ENCODE measurements at places on chromosomes 11 and 22.

GRCh38 chr11:66719111-66719872, 9.7 kb downstream of the SPTBN2 start:
- DNase-seq = no peak

GRCh38 chr11:121214861-121215260, 77.7 kb upstream of the SC5D start:
- no peak for DNase-seq

DNA sequence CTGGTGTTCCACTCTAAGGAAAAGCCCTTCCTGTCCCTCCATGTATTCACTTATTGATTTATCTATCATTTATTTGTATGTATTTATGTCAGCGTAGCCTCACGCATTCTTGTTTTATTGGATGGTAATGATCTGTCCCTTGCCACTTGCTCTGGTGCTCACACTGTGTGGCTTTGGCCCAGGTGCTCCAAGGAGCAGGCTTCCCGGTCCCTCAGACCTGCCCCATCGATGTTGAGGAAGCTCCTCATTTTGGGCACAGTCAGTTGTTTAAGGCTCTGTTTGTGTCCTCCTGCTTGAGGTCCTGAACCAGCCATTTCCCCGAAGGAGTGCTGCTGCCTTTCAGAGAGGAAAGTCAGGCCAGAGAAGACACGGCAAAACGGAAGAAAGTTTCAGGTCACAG, 1485.4 kb downstream of the TBC1D22A start:
- no peak for DNase-seq

GRCh38 chr11:103903621-103904323, 132.7 kb upstream of the DDI1 start:
- no peak for DNase-seq

GRCh38 chr11:70772950-70773349, 374.6 kb downstream of the CTTN start:
- DNase-seq = no peak

- no peak for DNase-seq
Measured at GRCh38 chr11:36229091-36229705, 60.0 kb downstream of the COMMD9 start.

GRCh38 chr11:119618208-119618909, 110.6 kb downstream of the NECTIN1 start:
- no peak for DNase-seq

GRCh38 chr11:3953327-3953726, 97.9 kb downstream of the STIM1 start:
- no peak for DNase-seq

DNA sequence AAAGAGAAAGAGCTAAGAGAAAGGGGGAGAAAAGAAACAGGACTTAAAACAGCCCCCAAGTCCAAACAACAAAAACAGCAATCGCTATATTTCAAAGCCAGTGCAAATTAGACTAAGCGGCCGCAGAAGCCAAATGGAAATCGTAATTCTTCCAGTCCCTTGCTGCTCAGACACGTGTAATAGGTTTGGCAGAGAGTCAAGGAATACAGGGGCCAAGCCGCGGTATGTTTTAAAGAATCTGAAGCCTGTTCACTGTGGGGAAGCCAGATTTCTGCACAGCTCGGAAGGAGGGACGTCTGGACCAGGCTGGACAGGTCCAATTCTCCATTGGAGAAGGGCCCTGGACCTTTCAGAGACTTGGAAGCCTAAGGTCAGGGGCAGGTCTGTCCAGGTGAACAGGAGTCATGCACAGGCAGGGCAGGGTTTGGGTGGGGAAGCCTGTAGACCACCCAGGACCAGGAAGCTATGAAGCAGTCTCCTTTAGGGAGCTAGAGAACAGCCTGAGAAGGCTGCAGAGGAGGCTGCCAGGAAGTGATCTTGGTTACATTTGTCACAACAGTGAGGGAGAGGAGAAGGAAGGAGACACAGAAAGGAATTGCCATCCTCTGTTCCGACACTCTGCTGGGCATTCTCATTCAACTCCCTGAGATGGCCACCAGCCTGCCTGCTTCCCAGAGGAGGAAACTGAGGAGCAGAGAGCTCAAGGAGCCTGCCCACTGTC, 265.5 kb upstream of the ISX start:
- DNase-seq = no peak

GRCh38 chr22:45704648-45705047, 33.0 kb downstream of the ATXN10 start:
- DNase-seq = no peak

DNA sequence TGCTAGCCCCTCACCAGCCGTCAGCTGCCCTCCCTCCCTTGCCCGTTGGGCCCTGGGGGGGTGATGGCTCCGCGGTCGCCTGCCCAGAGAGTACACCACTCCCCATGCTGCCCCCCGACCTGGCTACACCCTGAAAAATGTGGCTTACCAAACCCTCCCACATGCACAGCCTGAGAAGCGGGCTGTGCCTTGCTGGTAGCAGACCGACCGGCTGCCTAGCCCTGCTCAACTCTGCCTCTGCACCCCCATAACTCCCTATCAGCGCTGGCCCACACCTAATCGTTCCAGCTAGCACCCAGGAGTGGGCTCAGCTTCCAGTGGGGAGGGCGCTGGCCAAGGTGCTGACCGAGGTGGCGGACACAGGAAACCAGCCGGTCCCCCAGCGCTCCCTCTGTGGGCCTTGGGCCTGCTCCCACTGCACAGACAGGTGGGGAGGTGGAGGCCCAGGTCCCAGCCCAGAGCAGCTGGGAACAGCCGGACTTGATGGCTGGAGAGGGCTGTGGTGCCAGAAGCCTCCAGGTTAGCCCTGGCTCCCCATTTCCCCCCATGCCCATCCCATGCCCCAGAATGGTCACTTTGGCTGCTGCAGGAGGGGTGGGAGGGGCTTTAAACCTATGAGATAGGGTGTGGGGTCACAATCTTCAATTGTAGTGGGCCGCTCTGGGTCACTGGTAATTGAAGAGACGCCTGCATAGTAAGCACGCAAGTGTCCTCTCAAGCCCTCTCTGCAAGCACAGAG, 32.1 kb upstream of the PRODH start:
- no peak for DNase-seq
